Activated naive CD4-positive, alpha-beta T cell (primary cell): ENCODE measurements at places on chromosomes 5 and 9.

GRCh38 chr5:139419226-139420192 lies 15.6 kb upstream of the SPATA24 start:
- no peak for DNase-seq

DNA sequence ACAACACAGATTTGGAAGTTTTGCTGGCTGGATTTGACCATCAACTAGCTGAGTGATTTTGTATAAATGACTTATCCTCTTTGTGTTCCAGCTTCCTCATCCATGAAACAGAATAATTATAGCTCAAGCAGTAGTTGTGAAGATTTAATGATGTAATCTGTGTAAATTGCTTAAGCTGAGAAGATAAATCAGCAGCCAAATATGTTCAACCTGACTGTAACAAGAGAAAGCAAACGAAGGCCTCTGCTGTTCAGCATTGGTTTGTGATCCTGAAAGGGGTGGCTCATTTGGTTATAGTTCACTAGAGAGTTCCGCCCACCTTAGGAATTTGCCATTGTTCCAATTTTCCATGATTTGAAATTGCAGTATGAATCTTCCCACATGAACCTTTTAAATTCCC lies 75.7 kb upstream of the CCDC112 start:
- DNase-seq, result no peak

- DNase-seq, result peak; percentile 18
These were observed 1.5 kb downstream of the PRRC2B start for GRCh38 chr9:131395157-131396098.

- DNase-seq, result no peak
These were observed 69.4 kb upstream of the ADAMTSL1 start for GRCh38 chr9:18404434-18405029.

DNA sequence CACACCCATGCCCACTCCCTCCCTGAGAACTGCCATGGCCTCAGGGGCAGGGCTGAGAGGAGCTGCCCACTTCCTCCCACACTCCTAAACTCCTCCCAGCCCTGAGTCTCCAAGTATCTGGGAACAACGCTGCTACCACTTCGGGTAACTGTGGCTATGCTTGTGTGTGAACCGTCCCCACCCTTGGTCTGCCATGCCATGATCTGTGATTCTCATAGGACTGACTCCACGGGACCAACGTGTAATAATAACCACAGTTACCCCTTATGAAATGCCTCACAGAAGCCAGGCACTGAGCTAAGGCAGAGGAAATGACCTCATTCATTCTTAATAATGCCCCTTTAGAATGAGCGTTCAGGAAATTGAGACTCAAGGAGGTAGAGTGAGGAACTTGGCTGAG lies 103.9 kb upstream of the SMIM23 start:
- no peak for DNase-seq

DNA sequence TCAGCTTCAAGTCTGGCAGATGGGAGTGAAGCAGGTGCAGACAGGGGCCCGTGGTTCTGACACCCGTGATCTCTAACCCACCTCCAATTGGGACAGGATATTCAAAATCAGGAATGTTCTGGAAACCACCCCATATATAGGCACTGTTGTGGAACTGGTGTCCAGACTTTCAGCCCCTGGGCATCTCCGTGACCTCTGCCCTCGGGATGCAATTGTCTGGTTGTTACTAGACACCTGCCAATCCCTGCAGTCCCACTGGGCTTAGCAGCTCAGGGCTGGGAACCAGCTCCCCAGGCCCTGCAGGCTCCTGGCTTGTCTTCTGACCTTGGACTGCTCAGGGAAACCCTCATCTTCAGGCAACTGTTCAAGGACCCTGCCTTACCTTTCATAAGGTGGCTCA lies 38.8 kb downstream of the NTNG2 start:
- DNase-seq, result no peak

- DNase-seq, result no peak
These were observed 91.8 kb upstream of the GPR151 start for GRCh38 chr5:146607659-146608332.

- no peak for DNase-seq
These were observed 710.7 kb upstream of the PTPRD start for GRCh38 chr9:11323457-11323856.

DNA sequence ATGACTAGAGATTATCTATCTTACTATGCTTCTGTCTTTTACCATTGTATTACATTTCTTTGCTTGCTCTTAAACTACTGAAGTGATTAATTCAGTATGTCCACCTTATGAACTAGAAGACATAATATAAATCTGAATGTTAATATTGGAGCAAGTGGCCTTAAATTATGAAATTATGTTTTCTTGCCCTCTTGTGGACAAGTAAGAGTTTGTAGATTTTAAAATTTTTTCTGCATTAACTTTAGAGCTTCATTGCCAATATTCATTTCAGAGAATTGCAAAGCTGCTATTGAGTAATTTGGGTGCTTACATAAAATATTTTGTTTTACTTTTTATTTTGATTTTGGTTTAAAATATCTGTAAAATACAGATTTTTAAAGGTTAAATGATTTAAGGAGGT lies 55.3 kb downstream of the RANBP17 start:
- DNase-seq, result no peak

- DNase-seq, result no peak
These were observed 143.3 kb downstream of the ARSB start for GRCh38 chr5:78841767-78842166.

GRCh38 chr5:124643336-124643735 lies 103.1 kb downstream of the ZNF608 start:
- no peak for DNase-seq

DNA sequence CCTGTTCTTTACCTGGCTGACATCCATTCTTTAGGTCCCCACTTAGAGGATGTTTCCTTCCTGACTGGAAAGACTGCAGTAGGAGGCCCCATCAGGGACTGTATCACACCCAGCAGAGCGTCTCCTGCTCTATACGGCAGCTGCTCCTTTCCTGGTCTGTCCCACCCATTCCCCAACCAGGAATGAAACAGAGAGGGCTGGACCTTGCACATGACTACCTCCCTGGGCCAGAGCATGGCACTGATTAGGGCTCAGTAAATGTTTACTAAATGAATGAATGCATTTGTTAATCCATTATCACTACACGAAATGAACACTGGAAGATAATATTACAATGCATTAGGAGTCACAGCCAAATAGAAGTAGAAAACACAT lies 76.4 kb downstream of the ABCA1 start:
- DNase-seq, result no peak

DNA sequence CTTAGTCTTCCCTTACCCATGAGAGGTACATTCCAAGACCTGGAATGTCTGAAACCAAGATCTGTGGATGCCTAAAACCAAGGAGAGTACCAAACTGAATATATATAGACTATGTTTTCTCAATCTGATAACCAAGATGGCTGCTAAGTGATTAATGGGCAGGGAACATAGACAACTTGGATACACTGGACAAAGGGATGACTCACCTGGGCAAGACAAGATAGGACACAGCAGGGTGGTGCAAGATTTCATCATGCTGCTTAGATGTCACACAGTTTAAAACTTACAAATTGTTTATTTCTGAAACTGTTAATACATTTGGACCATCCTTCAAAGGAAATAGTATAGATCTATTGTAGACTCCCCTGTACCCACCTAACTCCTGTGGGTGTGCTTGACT lies 130.9 kb downstream of the HTR1A start:
- no peak for DNase-seq

DNA sequence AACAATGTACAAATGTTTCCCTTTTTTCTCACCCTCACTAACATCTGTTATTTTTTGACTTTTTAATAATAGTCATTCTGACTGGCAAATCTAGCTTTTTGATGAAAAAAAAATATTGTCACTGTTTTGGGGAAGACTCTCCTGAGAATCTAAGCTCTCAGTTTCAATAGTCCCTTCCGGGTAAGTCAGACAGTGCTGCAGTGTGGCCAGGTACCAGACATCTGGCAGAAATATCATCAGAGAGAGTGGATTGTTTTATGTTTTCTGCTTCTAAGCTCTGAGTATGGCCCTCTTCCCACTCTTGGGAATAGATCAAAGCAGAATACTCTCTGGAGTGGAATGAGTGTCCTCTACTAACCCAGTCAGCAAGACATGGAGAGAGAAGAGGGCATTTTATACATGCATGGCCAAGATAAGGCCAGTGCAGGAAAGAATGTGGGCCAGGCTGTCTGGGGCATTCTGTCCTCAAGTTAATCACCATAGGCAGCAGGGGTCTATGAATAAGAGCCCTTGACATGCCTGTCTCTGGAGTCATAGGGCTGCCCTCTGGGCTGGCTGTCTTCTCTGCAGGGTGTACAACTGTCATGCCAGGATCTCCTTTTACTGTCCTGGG lies 38.5 kb upstream of the OR2S2 start:
- DNase-seq, result no peak

GRCh38 chr5:141868541-141868940 lies 9.7 kb downstream of the PCDH1 start:
- no peak for DNase-seq
